Stimulated activated CD4-positive, alpha-beta T cell treated with anti-CD3 and anti-CD28 coated beads, Interleukin-4, amount 100 ng/mL, for 4 hours (primary cell): ENCODE measurements at places on chromosomes 6 and 20.

GRCh38 chr6:21305893-21306332, 287.6 kb upstream of the SOX4 start:
- no peak for DNase-seq

DNA sequence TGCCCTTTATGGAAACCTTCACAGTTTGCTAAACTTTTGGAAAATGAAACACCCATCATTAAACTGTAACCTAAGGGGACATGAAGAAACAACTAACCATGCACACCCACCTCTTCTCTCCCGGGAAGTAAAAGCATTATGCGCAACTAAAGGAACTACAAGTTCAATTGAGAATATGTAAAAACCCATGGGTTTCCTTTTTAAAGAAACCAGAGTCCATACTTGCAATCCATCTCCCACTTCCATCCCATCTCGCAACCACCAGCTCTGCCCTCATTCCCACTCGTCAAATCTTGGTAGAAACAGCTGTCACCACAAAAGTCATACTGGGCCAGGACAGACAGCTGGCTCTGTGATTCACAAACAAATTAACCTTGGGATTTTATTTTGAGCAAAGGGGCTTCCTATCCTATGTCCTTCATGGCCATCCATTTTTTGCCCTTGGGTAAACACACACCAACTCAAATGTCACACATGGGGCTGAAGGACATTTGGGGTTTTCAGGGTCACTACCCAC, 81.5 kb downstream of the HAO1 start:
- no peak for DNase-seq

DNA sequence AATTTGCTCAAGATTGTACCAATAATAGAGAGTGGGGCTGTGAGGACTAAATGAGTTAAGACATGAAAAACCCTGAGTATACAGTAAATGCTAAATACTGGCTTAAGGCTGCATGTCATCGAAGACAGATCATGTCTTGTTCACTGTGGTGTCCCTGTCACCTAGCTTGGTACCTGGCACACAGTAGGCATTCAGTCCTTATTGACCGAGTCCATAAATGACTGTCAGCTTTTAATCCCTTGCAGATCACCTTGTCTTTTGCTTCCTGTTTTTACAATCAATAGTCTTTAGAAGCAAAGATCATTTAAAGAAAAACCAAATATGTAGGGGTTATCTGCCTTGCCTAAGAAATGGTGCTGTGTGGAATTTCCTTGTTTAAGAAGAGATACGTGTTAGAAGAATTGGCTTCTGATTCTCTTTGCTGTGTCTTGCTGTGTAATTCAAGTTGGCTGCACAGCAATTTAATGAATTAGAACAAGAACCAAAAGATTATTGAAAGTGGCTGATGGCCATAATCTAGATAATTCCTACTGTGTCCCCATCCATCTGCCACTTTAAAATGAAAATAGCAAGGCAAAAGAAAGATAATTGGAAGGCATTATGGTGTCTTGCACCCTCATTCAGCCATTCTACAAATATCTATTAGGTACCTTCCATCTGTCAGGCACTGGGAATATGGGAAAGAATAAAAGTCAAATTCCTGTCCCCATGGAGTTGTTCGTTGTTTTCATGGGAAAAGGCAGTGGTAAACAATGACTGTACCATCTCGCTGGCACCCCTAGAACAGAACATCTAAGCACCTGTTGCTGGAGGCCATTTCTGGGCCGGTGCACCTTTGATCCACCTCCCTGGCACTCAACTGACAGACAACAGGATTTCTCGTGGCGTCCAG, 12.4 kb upstream of the MAPK13 start:
- DNase-seq: no peak

DNA sequence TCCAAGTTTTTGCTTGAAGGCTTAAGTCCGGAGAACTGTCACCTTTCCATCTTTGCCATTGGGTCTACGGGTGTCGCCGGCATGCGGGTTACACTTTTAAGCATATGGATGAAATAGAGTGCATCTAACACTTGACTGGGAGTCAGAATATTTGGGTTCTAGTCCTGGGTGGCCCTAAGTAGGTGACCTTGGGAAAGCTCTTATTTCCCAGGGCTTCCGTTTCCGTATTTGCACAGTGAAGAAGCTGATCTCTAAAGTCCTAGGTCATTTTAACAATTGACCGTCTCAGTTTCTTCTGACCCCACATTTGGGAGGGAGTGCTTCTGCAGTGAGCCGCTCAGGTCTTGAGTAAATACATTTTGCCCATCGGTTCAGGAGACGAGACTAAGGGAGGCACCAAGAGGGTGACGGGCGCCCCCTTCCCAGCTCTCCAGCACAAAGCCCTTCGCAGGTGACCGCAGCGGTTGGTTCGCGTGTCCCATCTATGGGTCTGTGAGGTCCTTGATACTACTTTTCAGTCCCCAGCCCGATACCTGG, 651 bp upstream of the BLTP3A start:
- peak; percentile 26 for DNase-seq

- DNase-seq: no peak
Measured at GRCh38 chr6:145491126-145491525, 244.2 kb downstream of the EPM2A start.

GRCh38 chr6:37640786-37641395, 56.8 kb downstream of the MDGA1 start:
- no peak for DNase-seq

- no peak for DNase-seq
Measured at GRCh38 chr6:34318499-34319470, 70.0 kb upstream of the SMIM29 start.

DNA sequence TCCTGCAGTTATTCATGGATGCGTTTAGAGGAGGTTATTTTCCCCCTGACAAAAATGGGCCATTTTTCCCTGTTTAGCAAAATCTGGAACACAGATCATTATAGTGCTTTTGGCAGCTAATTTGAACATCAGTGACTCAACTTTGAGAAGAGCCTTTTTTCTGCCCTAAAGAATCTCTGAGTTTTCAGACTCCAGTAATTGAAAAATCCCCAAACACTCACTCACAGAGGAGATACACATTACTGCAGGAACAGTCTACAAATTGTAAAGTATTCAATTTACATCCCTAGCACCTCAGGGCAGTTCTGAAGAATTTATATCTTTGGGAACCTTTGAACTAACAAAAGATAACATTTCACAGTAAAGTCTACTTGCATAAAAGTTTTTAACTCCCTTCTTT, 966.6 kb upstream of the SLC35B3 start:
- no peak for DNase-seq

DNA sequence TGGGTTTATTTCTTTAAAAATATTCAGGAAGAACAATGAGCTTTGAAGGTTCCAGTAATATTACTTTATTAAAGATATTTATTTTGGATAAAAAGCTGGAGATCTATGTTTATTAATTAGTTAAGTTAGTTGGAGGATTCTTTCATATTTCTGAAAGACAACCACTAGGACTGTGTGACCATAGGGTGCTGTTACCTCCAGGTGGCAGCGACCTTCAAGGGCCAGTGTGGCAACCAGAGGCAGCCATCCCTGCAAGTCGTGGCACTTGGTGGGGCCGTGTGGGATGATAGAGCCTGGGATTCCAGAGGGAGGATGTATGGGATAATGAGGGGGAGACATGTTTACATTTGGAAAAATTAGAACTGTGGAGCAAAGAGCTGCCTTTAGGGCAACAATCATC, 95.5 kb upstream of the SCP2D1 start:
- no peak for DNase-seq

GRCh38 chr20:23227274-23227673, 123.3 kb upstream of the NXT1 start:
- no peak for DNase-seq

DNA sequence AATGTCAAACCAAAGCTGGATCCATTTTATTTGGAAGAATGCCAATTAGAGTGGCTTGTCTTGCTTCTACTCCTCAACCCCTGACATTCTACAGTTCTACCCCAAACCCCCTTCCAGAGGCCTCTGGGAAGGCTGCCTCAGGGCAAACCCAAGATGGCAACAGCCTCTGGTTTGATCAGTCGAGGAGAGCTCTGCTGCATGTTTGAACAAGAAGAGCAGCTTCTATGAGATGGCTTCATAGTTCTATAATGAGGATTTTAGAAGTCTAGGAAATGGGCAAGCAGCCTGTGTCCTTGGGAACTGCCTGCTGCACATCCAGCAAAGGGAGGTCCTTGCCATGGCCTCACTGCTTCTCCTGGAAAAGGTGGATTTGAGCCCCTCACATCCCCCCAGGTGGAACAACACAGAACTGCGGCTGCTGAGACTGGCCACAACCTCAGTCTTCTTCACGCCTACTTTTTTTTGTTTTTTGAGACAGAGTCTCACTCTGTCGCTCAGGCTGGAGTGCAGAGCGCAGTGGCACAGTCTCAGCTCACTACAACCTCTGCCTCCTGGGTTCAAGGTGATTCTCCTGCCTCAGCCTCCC, 37.9 kb downstream of the ZC3H12D start:
- no peak for DNase-seq

- no peak for DNase-seq
Measured at GRCh38 chr6:16473908-16474771, 235.8 kb downstream of the GMPR start.

DNA sequence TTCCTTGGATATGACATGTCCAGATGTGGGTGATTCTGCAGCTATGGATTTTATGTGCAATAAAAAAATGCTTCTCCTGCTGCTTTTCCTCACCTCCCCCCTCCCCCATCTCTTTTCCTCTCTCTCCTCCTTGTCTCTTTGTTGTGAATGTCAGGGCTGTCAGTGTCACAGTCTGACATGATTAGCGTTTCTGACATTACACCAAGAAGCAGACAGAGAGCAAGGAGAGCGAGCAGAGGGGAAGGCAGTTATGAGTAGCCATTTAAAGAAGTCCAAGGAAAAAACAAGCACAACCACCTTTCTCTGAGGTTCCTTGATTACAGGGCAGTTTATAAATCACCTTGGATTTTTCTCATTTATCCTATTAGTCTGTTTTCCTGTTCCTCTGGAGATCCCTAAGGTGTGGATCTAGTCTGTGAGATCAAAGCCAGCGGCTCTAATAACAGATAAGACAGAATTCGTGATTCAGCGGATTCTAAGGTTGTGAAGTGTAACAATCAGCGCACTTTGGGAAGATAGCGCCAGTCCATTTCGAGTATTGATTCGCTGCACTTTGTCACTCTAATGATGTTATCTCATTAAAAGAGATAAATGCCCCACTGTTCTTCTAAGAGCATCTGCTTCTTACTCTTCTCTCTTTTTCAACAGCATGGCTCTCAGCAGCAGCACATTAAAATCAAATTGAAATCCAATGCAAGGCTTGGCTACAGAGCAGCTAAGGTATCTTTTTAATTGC, 101.4 kb downstream of the BACH2 start:
- DNase-seq: no peak

GRCh38 chr6:45650524-45651135, 272.9 kb upstream of the SUPT3H start:
- DNase-seq: no peak

- DNase-seq: no peak
Measured at GRCh38 chr6:25747477-25747876, 7.1 kb upstream of the SLC17A4 start.

GRCh38 chr6:56581296-56581925, 61.3 kb downstream of the DST start:
- DNase-seq: no peak

DNA sequence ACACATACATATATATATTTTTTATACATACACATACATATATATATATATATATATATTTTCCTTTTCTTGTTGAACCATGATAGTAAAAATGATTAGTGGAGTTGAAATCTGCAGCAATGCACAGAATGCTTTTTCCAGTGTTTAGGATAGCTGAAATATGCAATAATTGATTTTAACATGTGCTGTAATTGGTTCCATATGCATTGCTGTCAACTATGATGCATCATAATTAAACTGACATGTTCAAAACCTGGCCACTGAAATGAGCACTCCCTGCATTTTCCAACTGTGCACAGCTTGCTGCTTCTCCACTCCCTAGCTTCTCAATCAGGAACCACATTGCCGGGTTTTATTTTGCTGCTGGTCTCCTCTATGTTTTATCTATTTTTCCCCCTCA, 358.3 kb downstream of the PAX1 start:
- DNase-seq: no peak

GRCh38 chr6:83047065-83047754, 18.4 kb downstream of the UBE3D start:
- no peak for DNase-seq

DNA sequence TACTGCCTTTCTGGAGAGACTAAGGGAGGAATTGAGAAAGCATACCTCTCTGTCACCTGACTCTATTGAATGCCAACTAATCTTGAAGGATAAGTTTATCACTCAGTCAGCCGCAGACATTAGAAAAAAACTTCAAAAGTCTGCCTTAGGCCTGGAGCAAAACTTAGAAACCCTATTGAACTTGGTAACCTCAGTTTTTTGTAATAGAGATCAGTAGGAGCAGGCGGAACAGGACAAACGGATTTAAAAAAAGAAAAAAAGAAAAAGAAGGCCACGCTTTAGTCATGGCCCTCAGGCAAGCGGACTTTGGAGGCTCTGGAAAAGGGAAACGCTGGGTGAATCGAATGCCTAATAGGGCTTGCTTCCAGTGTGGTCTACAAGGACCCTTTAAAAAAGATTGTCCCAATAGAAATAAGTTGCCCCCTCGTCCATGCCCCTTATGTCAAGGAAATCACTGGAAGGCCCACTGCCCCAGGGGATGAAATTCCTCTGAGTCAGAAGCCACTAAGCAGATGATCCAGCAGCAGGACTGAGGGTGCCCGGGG, 43.1 kb upstream of the RNF182 start:
- no peak for DNase-seq

DNA sequence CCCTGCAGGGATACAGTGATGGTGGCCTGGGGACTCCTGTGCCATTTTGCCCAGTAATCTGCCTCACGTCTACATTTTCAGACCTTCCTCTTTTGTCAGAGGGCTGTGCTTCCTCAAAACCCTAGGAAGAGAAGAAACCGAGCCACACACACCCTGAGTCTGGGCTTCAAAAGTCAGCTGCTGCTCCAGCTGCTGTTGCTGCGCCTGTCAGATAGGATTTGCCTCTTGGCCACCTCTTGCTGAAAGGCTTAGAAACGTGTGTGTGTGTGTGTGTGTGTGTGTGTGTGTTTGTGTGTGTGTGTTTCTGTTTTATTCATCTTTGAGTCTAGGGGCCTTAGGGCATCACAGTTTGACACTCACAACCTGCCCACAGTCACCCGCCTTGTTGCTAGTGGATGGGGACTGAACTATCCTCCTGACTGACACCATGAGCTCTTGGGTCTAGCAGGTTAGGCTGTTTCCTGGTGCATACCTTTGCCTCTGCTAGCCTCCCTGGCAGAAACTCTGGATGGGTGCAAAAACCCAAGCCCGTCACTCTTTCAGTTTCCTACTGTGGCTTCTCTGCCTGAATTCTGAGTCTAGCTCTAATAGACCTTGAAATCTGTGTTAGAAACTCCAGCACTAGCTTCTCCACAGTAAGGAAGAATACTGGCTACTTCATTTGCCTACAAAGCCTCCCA, 94.9 kb upstream of the CEP85L start:
- no peak for DNase-seq

DNA sequence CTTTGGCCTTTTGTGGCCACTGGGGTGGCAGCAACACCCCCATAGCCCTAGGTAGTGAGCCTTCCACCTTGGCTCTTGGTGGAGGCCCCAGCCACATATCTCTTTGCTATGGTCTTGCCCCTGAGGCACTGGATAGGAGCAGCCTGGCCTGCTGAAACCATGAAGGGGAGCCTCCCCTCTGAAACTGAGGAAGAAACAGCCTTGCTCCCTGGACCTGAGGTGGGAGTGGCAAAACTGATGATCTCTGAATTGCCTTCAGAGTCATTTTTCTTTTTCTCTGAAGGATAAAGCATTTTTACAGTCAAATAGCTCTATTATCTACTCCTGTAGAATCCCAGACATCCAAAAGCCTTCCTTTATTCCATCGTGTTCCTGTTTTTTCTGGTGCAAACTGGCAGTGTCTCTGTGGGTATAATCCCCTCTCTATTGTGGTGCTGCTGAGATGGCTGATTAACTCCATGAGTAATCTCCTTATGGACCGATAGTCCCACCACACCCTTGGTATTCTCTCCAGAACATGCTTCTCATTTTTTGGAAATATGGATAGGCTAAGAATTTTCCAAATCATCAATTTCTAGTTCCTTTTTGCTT, 22.0 kb upstream of the PRSS35 start:
- DNase-seq: no peak
